ENCODE measurements at places on chromosomes 12 and 14.

GRCh38 chr12:105274571-105274970, 38.6 kb upstream of the APPL2 start:
- no peak for DNase-seq

DNA sequence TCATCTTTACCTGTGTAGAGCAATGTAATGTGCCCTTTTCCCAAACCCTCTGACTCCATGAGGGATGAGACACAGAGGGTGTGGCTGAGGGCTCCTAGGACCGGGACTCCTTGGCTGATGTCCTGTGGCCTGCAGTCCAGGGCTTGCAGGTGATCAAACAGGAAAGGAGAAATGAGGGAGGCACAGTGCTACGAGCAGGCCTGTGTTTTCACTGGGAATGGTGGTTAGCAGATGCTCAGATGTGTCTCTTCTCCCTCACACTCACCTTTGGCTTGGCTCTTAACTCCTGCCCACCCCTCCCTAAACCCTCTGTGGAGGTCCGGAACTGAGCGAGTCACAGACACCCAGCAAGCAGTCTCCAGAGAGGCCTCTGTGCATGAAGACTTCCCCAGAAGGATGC, 254.4 kb downstream of the DAD1 start:
- DNase-seq: no peak

- no peak for DNase-seq
Observed at GRCh38 chr14:68473069-68473468, 319.8 kb downstream of the ZFP36L1 start.

- DNase-seq: no peak
Observed at GRCh38 chr12:64568298-64568697, 42.0 kb upstream of the RASSF3 start.

Data from NK-92 treated with Interleukin-12 subunit alpha and Interleukin-12 subunit beta, amount 100 ng/mL, for 24 hours (cell line).